Stimulated activated CD8-positive, alpha-beta memory T cell treated with anti-CD3 and anti-CD28 coated beads, Interleukin-7, amount 100 ng/mL, for 48 hours (primary cell): ENCODE measurements at places on chromosomes 6 and 20.
A peak's percentile ranks its signal among the peaks of the same experiment; 100 is the strongest.

GRCh38 chr6:167734662-167735083 is 92.0 kb upstream of the AFDN start:
- no peak for DNase-seq

GRCh38 chr6:125114248-125114858 is 39.2 kb upstream of the TPD52L1 start:
- no peak for DNase-seq

DNA sequence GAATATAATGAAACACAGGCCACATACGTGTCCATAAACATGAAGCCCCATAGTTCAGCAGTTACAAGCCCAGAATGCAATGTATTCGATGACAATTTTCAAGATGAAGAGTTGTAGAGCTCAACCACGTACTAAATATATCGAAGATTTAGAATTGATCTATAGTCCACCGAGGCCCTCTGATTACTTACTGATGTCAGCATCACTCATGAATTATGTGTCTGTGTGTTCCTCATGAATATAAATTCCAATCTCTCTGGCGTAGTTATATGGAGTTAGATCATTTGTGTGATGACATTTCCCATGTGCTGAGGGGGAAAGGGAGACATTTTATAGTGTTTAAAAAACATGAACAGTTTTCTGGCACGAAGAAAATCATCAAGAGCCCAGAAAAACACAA is 97.5 kb downstream of the PFDN4 start:
- DNase-seq, result no peak

GRCh38 chr6:2132416-2132815 is 113.0 kb downstream of the GMDS start:
- no peak for DNase-seq

- DNase-seq, result no peak
These were observed 49.0 kb downstream of the SSR1 start for GRCh38 chr6:7264041-7264440.

DNA sequence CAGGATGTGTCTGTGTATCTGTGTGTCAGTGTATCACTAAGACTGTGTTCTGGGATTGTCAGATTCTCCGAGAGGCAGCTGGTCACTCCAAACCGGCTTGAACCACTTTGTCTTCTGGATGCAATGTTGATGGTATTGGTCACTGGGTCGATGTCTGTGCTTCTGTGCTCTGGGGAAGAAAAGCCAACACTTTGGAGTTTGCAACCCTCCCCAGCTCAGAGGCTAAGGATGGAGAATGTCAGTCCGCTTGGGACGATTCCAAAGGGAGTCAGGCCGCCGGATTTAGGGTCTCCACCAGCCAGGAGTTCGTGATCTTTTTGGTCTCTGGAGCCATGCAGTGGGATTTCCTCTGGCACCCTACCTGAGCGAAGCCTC is 5.2 kb downstream of the MAFB start:
- no peak for DNase-seq

DNA sequence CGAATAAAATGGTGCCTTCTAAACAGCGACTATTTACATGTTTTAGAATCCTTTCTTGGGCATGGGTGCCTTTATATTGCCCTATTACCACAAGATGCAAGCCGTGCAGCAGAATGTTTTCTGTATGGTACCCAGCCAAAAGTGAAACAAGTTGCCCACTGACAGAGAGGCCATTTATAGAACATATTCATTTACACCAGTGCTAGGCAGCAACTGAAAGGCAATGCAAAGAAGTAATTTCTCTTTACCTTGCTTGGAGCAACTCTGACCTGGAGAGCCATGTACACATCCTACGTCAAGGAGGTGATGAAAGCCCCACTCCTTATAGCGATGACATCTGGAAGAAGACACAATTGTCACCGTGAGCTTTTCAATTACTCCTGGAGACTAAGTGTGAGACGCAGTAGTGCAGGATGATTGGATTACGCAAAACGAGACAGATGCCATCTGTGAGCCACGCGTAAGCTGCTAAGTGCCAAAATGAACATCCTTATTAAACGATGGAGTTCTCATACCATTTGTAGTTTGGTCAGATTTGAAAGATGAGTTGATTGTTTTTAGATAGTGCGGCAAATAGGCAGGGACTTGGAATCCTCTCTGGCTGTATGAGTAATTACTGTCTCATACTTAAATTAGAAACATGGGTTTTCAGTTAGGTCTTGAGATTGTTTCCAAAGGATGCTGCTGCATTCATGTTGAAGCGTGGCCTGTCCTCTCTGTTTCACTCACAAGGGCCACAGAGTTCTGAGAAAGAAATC is at the start of gene TMEM244:
TMEM244 (minus strand) TSS at position 408 of the 758 bp plus-strand sequence; CDS start at position 281, 127 bp downstream.
- DNase-seq, result no peak

GRCh38 chr20:50655311-50655880 is 35.9 kb downstream of the RIPOR3 start:
- DNase-seq, result no peak

DNA sequence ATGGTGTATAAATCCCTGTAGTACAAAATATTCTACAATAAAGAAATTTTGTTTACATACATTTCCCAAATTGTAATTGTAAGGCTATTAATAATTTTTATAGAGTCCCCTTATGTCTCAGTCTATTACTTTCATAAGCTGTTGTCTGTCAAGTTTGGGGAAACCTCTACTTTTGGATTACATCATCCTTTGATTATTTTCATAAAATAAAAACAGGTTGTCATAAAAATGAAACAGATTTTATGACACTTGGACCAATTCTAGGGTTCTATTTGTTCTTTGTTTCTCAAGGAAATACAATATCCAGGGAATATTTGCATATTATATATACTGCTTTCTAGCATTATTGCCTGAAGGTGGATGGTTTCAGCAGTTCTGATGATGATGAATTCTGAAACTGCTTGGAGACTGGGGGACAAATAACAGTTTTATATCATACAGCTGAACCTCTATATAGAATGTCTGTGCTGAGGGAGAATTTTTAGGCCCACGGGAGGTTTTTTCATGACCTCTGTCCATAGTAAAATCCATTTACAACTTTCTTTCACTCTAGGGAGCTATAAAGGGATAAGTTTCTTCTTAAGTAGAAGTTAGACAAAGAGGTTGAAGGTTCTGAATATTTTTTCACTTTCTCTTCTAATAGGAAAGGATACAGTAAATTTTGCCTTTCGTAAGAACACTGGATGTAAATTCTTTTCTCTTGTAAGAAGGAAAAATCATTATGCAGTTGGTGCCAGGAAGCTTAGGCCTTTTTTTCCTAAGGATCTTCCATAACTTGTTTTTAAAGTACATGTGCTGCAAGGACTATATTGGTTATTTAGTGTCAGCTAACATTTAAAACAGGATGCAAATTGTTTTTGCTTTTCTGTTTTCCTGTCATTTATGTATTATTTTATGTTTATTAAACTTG is 58.0 kb downstream of the CD2AP start:
- no peak for DNase-seq

DNA sequence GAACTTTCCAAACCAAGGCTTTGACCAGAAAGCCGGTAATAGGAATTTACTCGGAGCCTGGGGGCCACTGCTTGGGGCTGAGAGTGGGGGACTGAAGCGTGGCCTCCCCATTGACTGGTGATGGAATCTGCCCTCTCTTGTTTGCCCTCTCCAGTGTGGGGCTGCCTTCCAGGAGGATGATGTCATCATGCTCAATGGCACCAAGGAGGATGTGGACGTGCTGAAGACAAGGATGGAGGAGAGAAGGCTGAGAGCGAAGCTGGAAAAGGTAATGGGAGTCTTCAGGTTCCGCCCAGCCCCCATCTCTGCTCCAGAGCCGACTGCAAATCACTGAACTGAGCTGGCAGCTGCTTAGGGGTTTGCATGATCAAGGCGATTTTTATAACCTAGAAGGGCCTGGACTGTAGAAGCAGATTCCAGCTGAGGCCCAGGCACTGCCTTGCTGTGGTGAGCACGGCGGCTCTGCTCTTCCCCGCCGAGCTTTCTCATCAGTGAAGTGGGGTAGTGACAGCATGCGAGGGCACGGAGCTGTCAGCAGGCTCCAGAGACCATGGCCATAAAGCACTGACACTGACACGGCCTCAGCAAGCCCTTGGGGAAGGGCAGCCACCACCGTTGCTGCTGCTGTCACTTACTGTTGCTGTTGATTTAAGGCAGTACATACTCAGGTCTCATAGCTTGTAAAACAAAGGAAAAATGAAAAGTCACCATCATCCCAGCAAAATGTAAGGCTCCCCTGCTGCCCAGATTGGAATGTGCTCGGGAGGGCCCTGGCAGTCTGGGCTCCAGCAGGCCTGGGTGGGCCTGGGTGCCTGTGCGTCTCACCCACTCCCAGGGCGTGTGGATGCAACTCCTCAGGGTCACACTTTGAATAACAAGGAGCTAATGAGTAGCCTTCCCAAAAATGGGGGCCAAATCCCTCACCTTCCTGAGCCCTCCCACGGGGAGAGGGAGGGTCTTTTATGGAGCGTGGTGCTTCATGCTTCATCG is 11.1 kb upstream of the FAM209A start:
- DNase-seq, result no peak

GRCh38 chr6:131749023-131749422 is 38.2 kb upstream of the CTAGE9 start:
- no peak for DNase-seq

GRCh38 chr6:27280064-27280539 is 32.0 kb downstream of the POM121L2 start:
- DNase-seq, result peak; percentile 31

GRCh38 chr6:149217466-149217888 is 100.0 kb upstream of the TAB2 start:
- no peak for DNase-seq

DNA sequence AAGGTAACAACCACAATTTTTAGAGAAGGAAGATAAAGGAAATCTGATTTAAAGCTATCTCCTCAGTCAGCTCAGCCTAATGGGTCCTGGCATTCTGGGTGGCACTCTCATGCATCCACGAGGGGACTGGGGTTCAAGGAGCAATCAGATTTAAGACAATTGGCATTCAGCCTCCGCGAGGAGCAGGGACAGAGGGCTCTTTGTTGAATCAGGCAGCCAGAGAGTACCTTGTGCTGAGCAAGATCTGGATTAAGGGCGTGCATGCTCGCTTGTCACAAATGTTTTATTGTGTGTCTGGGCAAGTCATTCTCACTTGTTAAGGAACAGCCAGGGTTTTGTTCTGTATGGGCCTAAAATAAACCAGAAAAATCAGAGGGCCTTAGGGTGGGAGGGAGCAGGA is 475.3 kb upstream of the NRSN1 start:
- DNase-seq, result no peak

DNA sequence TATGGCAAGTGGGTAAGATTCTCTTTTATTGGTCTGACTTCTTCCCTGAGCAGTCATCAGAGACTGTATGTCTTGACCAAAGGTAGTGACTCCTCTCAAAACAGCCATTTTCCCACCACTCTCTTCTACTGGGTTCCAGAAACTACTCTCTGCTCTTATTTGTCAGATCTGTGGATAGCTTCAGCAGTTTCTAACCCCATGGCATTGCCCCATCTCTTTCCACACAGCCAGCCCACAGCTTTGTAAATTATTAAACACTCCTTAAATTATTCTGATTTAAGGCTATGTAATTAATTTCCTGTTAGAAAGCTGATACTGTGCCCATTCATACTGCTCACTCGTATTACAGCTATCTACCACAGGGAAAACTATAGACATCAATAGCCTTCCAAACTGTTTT is 138.4 kb upstream of the CNR1 start:
- DNase-seq, result no peak

GRCh38 chr6:157562997-157563396 is 182.0 kb downstream of the ZDHHC14 start:
- DNase-seq, result no peak

- no peak for DNase-seq
These were observed 8.3 kb downstream of the MYL9 start for GRCh38 chr20:36549628-36549941.

DNA sequence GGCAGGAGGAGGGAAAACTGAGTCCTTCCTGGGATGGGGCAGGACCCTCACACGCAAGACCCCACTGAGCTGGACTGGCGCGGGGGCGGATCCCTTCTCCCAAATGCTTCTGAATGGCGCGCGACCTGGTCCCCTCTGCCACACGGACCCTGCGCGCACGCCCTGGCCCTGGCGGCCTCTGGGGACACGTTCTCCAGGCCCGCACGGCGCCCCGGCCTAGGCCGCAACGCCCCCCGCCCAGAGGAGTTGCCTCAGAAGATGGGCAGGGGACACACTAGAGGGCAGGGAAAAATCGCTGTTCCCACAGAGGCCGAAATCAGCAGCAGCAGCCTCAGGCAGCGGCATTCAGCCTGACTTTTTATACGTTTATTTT is 45.2 kb upstream of the OSTM1 start:
- no peak for DNase-seq

DNA sequence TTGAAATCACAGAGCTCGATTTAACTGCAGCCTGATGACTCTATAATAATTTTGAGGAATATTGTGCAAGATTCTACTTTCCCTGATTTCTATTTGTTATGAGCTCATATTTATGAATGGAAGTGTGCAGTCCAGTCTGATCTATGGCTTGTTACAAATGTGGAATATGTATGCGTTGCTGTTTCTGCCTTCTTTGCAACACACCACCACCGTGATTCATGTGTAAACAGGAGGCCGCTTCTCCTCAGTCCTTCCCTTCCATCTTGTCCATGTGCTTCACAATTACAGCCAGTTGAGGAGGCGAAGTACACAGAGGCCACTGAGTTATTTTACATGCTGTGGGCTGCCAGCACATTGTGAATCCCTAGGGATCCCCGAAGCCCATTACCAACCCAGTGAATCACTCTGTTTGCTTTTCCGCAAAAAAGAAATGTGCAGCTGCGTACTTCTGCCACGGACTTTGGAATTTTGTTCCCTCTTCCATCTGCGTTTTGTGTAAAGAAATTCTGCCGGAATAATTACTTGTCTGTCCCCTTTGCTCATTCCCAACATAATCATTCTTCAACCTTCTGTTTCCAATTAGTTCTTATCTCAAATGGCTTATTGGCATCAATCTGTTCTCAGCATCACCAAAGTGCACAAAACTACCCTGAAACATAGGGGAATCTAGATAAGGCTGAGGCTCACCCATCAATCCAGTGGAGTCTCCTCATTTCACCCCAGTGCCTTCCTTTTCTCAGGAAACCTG is 551.6 kb upstream of the CITED2 start:
- no peak for DNase-seq

DNA sequence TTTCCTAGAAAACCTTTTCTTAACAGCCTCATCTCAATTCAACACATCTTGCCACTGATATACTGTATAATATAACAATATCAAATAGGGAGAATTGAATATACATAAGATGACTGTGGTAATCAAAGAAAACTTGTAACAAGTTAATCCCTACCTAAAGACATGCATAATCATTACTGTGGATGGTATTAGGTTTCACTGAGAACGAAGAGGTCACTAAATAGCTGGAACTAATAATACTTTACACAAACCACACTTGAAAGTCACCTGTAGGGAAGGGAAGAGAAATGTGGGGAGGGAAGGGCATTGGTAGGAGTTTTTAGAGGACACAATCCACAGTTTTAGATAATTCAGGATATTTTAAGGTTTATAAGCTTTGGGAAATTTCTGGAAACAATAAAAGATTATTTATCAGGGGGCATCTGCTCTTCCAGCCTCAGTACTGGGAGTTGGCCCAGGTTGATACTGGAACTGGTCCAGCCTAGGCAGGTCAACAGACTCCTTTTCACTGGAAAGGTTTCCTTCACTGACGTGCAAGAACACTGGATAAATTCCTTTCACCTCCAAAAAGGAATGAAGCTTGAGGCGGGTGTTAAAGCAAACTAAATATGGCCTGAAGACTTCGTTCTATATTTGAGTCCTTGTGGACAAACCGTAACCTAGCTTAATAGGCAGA is 44.0 kb downstream of the MAP7 start:
- DNase-seq, result no peak
